HCT116 (cell line): ENCODE measurements at places on chromosomes 4 and X.

GRCh38 chr4:145498430-145498829 is 16.8 kb downstream of the SMAD1 start:
- DNase-seq = no peak
- no peaks in the 10 kb centered on the region for H3K36me3 ChIP-seq
- no peaks in the 10 kb centered on the region for H3K4me1 ChIP-seq
- no peak overlapping the region for H3K4me3 ChIP-seq

- H3K36me3 ChIP-seq = no peaks in the 10 kb centered on the region
- no peak overlapping the region for H3K4me3 ChIP-seq
- H3K27me3 ChIP-seq = no peaks in the 10 kb centered on the region
- H3K27ac ChIP-seq = no peak overlapping the region
- DNase-seq = no peak
These were observed 228.9 kb downstream of the AFAP1 start for GRCh38 chr4:7710576-7711306.

DNA sequence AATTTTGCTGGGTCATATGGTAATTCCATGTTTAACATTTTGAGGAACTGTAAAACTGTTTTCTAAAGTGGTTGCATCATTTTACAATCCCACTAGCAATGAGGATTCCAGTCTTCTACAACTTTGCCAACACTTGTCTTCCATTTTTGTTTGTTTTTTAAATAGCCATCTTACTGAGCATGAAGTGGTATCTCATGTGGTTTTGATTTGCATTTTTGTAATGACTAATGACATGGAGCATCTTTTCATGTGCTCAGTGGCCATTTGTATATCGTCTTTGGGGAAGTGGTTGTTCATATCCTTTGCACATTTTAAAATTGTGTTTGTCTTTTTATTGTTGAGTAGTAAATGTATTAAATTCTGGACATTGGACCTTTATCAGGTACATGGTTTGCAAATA is 94.7 kb downstream of the TMEM131L start:
- DNase-seq = no peak
- H3K27me3 ChIP-seq = no peaks in the 10 kb centered on the region
- H3K36me3 ChIP-seq = no peaks in the 10 kb centered on the region

GRCh38 chr4:94603170-94603747 is 151.5 kb downstream of the PDLIM5 start:
- peaks cover 8% of the 10 kb centered on the region; the same call in 1 of the 2 replicates for H3K4me1 ChIP-seq
- H3K27ac ChIP-seq = no peak overlapping the region
- H3K27me3 ChIP-seq = no peaks in the 10 kb centered on the region
- H3K4me3 ChIP-seq = no peak overlapping the region

- H3K27ac ChIP-seq = no peak overlapping the region
- H3K36me3 ChIP-seq = no peaks in the 10 kb centered on the region
- DNase-seq = peak; percentile 2
These were observed 114.4 kb downstream of the FRYL start for GRCh38 chr4:48665555-48666186.

- DNase-seq = no peak
- H3K4me3 ChIP-seq = no peak overlapping the region
- no peaks in the 10 kb centered on the region for H3K36me3 ChIP-seq
- no peaks in the 10 kb centered on the region for H3K27me3 ChIP-seq
- no peak overlapping the region for H3K27ac ChIP-seq
These were observed 40.2 kb downstream of the FHDC1 start for GRCh38 chr4:152976212-152976761.

GRCh38 chr4:55014876-55015275 is 110.5 kb downstream of the KDR start:
- H3K4me1 ChIP-seq = no peaks in the 10 kb centered on the region
- H3K4me3 ChIP-seq = no peak overlapping the region
- H3K27me3 ChIP-seq = no peaks in the 10 kb centered on the region
- H3K27ac ChIP-seq = no peak overlapping the region

- no peak overlapping the region for H3K27ac ChIP-seq
- no peaks in the 10 kb centered on the region for H3K27me3 ChIP-seq
- DNase-seq = no peak
- H3K4me3 ChIP-seq = no peak overlapping the region
These were observed 33.9 kb downstream of the PAK3 start for GRCh38 chrX:111129921-111130320.

DNA sequence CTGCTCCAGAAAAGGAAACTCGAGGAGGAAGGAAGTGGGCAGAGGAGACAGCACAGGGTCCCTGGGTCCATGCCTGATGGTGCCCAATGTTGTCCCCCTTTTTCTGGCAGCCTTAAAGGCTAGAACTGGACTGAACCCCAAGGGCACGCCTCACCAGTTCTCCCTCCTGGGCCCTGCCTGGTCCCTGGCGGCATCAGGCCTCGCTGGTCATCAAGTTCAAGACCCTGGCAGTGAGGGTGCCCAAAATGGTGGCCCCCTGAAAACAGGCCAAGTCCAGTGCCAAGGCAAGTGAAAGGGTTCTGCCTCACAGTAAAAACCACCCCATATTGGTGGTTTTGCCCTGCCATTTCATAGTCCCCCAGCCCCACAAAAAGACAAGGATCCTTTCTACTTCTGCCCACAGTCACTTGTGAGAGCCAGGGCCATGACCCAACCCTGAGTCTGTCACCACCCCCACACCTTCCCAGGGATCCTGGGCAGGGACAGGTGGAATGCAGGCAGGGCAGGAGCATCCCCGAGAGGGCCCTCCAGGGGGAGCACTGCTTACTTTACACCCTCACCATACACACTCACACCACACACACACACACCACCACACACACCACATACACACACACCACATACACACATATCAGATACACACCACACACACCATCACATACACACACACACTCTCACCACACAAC is 107.6 kb downstream of the DCTD start:
- H3K27me3 ChIP-seq = no peaks in the 10 kb centered on the region
- peak; percentile 18 for DNase-seq
- H3K4me1 ChIP-seq = peaks cover 4% of the 10 kb centered on the region; the same call in 1 of the 2 replicates
- no peaks in the 10 kb centered on the region for H3K36me3 ChIP-seq
- H3K4me3 ChIP-seq = no peak overlapping the region

- H3K27me3 ChIP-seq = no peaks in the 10 kb centered on the region
- no peak overlapping the region for H3K27ac ChIP-seq
- no peaks in the 10 kb centered on the region for H3K36me3 ChIP-seq
- H3K4me1 ChIP-seq = no peaks in the 10 kb centered on the region
- no peak for DNase-seq
These were observed 154.8 kb upstream of the SLIT2 start for GRCh38 chr4:20096911-20097310.

GRCh38 chrX:32155044-32155638 is 1056.2 kb downstream of the DMD start:
- no peaks in the 10 kb centered on the region for H3K4me1 ChIP-seq
- no peak for DNase-seq
- H3K36me3 ChIP-seq = no peaks in the 10 kb centered on the region
- no peaks in the 10 kb centered on the region for H3K27me3 ChIP-seq

DNA sequence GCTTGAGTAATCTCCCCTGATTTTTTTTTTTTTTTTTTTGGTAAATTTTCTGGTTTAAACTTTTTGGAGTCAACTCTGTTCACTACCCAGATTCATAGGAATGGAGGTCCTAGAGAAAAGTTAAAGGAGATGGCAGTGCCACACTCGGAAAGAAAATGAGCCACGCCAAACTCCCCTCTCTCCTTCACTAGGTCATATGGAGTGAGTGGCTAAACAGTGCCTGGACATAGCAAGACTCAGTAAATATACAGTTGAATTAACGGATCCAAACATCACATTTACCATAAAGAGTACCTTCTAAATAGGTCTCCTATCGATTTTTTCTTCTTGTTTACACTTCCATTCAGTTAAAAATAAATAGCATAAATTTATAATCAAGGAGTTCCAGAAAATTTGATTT is 13.6 kb upstream of the AMTN start:
- H3K4me1 ChIP-seq = no peaks in the 10 kb centered on the region
- no peak for DNase-seq
- no peaks in the 10 kb centered on the region for H3K36me3 ChIP-seq

DNA sequence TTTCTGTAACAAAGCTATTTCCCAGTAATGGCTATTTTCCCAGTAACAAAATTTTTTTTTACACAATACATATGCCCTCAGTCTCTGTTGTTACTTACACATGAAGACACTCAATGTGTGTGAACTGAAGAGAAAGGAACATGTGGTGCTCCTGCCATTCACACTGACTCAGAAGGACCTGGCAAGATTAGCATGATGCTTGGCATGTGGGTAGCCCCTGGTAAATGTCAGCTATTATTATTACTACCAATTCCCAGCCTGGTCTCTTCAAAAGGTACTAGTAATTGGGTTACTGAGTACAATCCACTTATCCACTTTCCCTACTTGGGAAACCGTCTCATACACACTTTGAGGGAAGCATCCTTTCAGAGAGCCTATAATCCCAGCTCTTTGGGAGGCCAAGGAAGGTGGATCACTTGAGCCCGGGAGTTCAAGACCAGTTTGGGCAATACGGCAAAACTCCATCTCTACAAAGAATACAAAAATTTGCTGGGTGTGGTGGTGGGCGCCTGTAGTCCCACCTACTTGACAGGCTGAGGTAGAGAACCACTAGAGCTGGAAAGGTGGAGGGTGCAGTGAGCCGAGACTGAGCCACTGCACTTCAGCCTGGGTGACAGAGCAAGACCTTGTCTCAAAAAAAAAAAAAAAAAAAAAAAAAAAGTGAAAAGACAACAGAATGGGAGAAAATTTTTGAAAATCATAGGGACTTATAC is 14.6 kb downstream of the RBBP7 start:
- no peak overlapping the region for H3K4me3 ChIP-seq
- no peaks in the 10 kb centered on the region for H3K27me3 ChIP-seq
- peaks cover 26% of the 10 kb centered on the region for H3K36me3 ChIP-seq
- no peak for DNase-seq
- H3K4me1 ChIP-seq = peaks cover 13% of the 10 kb centered on the region; the same call in 1 of the 2 replicates

- 0 out of 2 replicates have a peak, but pooled peaks cover 4% of the 10 kb centered on the region for H3K4me1 ChIP-seq
- H3K36me3 ChIP-seq = no peaks in the 10 kb centered on the region
- no peak overlapping the region for H3K4me3 ChIP-seq
- peak; percentile 72 for DNase-seq
- H3K27ac ChIP-seq = no peak overlapping the region
These were observed 31.2 kb downstream of the PJA1 start for GRCh38 chrX:69133921-69134542.

DNA sequence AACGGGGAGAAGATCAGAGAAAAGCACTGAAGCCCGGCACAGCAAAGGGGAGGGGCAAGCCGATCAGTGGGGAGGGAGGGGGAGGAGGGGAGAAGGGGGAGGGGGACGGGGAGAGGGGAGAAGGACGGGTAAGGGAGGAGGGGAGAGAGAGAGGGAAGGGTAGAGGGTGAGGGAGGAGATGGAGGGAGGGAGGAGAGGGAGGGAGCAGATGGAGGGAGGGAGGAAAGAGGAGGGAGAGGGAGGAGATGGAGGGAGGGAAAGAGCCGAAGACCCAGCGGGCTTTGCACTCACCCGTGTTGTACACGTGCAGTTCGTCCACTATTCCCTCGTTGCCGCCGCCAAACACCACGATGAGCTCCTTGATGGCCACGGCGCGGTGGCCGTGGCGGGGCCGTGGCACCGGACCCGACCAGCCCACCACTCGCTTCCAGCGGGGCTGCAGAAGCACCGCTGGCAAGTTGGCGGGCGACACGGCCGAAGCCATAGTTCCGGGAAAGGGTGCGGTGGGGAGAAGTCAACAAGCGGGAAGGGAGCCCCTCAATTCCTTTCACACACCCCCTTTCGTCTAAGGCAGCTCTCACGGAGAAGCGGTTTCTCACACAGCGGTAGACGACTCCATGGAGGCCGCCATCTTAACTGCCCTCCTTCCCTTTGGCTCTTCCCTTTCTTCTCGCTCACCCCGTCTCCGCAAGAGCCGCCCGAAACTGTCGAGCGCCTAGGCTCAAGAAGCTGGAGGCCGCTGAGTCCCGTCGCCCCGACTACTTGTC is 1.1 kb downstream of the HCFC1 start:
- H3K4me1 ChIP-seq = peaks cover 28% of the 10 kb centered on the region
- no peaks in the 10 kb centered on the region for H3K27me3 ChIP-seq
- peak overlapping the region; percentile 75 for H3K4me3 ChIP-seq
- DNase-seq = no peak
- H3K36me3 ChIP-seq = peaks cover 11% of the 10 kb centered on the region; the same call in 1 of the 2 replicates
- H3K27ac ChIP-seq = peak overlapping the region; percentile 90

GRCh38 chr4:99679204-99679603 is 21.6 kb upstream of the C4orf54 start:
- H3K36me3 ChIP-seq = no peaks in the 10 kb centered on the region
- no peaks in the 10 kb centered on the region for H3K4me1 ChIP-seq

- no peak for DNase-seq
- H3K4me1 ChIP-seq = no peaks in the 10 kb centered on the region
- no peak overlapping the region for H3K27ac ChIP-seq
- H3K36me3 ChIP-seq = no peaks in the 10 kb centered on the region
These were observed 132.8 kb downstream of the CAMK2D start for GRCh38 chr4:113628711-113629110.

DNA sequence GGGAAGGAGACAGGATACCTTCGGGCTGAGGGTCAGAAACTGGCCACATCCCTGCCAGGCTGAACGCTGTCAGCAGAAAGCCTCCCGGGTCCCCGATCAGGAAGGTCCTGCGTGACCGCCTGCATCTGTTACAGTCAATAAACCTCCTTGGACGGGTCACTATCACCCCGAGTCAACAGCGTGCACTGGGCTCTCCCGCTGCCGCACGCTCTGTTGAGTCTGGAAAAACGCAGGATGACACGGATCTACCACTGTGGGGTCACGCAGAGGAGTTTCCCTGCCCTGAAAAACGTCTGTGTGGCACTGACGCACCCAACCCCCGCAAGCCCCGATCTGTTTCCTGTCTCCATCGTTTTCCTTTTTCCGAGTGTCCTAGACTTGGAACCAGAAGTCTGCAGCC is 12.1 kb downstream of the PPP2R3B start:
- H3K36me3 ChIP-seq = no peaks in the 10 kb centered on the region
- no peaks in the 10 kb centered on the region for H3K4me1 ChIP-seq

DNA sequence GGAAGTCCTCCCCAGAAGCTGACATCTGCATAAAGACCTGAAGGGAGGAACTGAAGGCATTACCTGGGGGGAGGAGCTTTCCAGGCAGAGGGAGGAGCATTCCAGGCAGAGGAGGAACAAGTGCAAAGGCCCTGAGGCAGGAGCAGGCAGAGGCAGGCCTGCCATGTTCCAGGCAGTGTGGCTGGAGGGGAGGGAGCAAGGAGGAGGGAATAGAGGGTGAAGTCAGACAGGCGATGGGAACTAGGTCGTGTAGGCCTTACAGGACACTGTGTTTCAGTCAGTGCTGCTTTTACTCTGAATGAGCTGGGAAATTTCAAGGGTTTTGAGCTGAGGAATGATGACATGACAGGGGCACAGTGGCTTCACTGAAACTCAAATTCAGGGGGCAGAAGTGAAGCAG is 292.7 kb downstream of the BCOR start:
- DNase-seq = no peak
- H3K27ac ChIP-seq = no peak overlapping the region
- H3K27me3 ChIP-seq = no peaks in the 10 kb centered on the region
- no peak overlapping the region for H3K4me3 ChIP-seq
- no peaks in the 10 kb centered on the region for H3K36me3 ChIP-seq
- no peaks in the 10 kb centered on the region for H3K4me1 ChIP-seq

GRCh38 chrX:134443461-134443860 is 16.5 kb upstream of the HPRT1 start:
- DNase-seq = no peak
- H3K4me3 ChIP-seq = no peak overlapping the region
- H3K27ac ChIP-seq = no peak overlapping the region
- no peaks in the 10 kb centered on the region for H3K36me3 ChIP-seq
- H3K4me1 ChIP-seq = no peaks in the 10 kb centered on the region

- no peak overlapping the region for H3K4me3 ChIP-seq
- peak; percentile 51 for DNase-seq
- H3K4me1 ChIP-seq = no peaks in the 10 kb centered on the region
- H3K36me3 ChIP-seq = no peaks in the 10 kb centered on the region
These were observed 68.4 kb downstream of the MID2 start for GRCh38 chrX:107894038-107894437.
